ENCODE measurements at places on chromosomes 16 and 17.

- DNase-seq, result no peak
These were observed 28.5 kb downstream of the VAC14 start for GRCh38 chr16:70772493-70772892.

- DNase-seq, result no peak
These were observed 11.3 kb downstream of the TBX4 start for GRCh38 chr17:61463316-61464129.

GRCh38 chr17:38735161-38735997 is 5.2 kb downstream of the CISD3 start:
- peak; percentile 83 for DNase-seq

DNA sequence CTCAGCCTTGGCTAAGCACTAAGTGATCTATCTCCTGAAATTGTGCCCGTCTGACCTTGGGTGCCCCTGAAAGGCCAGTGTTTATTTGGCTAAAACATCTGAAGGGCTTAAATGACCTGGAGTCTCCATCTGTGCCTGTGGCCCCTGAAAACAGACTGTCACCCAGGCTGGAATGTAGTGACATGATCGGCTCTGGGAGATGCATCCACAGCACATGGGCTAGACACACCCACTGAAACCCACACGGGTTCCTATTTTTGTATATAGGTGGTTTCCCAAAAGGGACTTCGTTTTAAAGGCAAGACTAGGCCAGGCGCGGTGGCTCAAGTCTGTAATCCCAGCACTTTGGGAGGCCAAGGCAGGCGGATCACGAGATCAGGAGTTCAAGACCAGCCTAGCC is 13.5 kb downstream of the CEP295NL start:
- DNase-seq, result peak; percentile 51

DNA sequence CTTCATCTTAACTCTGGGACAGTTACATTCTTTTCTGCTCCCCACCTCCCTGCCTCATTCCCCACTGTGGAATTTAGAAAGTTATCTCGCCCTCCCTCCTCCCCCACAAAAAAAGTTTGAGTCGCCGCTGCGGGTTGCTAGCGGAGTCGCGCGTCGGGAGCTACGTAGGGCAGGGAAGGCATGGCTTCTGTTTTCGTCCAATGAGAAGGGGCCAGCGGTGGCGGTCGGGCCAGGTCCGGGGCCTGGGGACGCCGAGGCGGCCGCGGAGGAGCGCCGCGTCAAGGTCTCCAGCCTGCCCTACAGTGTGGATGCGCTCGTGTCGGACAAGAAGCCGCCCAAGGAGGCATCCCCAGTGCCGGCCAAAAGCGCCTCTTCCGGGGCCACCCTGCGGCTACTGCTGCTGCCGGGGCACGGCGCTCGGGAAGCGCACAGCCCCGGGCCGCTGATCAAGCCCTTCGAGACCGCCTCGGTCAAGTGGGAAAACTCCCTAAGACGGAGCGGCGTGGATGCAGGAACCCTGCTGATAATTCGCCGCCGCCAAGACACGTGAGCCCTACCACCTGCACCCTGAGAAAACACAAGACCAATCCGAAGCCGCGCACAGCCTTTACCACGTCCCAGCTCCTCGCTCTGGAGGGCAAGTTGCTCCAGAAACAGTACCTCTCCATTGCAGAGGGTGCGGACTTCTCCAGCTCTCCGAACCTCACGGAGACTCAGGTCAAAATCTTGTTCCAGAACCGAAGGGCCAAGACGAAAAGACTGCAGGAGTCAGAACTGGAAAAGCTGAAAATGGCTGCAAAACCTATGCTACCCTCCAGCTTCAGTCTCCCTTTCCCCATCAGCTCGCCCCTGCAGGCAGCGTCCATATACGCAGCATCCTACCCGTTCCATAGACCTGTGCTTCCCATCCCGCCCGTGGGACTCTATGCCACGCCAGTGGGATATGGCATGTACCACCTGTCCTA is 8.9 kb downstream of the OR4D1 start:
- DNase-seq, result no peak

GRCh38 chr17:64209356-64209941 is 53.6 kb downstream of the TEX2 start:
- no peak for DNase-seq

DNA sequence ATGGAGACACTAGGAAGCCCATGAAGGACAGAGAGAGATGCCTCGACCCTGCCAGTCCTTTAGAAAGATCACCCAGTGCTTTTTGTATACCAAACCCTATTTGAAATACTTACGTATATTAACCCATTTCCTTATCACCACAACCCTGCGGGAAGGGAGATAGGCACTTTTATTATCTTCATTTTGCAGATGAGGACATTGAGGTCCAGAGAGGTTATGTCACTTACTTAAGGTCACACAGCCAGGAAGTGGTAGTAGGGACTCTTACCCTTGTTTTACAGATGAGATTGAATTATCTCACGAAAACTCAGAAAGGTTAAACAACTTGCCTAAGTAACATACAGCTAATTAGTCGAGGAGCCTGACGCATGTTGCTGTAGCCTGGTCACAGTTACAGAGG is 38.2 kb downstream of the IL4R start:
- DNase-seq, result no peak

GRCh38 chr16:66830422-66831404 is at the start of gene NAE1:
Gene NAE1, minus strand, starts transcription at chr16:66830976. Its CDS starts 77 bp downstream, at chr16:66830899.
- peak; percentile 94 for DNase-seq

DNA sequence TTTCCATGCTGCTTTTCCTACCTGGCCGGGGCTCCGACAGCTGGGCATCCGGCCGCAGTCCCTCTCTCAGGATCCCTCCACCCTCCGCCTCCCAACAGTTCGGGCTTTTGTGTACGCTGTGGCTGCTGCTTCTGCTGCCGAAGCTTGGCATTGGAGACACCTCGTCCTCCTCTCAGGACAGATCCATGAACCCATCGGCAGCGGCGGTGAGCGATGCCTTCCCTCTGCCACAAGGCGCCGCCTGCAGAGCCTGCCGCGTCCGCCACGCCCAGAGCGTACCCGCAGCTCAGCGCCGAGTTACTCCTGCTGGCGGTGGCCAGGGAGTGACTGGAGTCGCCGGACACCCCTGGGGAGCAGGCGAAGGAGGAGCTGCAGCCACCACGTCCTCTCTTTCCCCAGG is 2032.8 kb downstream of the TP53TG3F start:
- no peak for DNase-seq

- no peak for DNase-seq
These were observed 38.0 kb downstream of the CUEDC1 start for GRCh38 chr17:57916925-57917858.

- DNase-seq, result no peak
These were observed 25.0 kb upstream of the C16orf78 start for GRCh38 chr16:49348408-49349176.

DNA sequence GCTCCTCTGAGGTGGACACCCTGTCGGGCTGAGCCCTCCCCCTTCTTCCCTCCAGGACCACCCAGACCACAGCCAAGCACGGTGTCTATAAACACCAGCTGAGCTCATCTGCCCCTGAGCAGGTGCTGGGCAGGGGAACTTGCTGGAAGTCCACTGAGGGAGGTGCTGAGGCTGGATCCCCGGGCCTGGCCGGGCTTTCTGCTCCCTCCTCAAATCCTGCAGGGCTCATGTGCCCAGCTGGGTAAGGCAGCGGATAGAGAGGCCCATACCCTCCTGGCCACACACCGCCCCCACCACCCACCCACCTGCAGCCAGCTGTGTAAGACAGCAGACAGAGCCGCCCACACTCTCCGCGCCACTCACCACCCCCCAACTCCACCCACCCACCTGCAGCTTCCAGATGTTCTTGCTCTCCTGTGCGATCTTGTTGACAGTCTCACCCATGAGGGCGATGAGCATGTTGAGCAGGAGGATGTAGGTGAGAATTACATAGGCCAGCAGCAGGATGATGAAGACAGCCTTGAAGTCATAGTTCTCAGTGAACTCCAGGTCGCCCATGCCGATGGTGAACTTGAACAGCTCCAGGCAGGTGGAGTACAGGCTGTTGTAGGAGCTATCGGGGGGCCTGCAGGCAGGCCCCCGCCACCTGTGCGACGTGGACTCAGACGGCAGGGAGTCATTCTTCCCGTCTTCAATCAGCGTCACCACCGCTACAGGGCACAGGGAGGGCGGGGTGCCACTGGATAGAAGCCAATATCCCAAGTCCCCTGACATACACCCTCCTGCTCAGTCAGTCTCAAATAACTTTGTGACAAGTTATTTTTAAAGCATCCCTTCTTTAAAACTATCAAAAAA is 15.9 kb upstream of the TRPV3 start:
- no peak for DNase-seq

DNA sequence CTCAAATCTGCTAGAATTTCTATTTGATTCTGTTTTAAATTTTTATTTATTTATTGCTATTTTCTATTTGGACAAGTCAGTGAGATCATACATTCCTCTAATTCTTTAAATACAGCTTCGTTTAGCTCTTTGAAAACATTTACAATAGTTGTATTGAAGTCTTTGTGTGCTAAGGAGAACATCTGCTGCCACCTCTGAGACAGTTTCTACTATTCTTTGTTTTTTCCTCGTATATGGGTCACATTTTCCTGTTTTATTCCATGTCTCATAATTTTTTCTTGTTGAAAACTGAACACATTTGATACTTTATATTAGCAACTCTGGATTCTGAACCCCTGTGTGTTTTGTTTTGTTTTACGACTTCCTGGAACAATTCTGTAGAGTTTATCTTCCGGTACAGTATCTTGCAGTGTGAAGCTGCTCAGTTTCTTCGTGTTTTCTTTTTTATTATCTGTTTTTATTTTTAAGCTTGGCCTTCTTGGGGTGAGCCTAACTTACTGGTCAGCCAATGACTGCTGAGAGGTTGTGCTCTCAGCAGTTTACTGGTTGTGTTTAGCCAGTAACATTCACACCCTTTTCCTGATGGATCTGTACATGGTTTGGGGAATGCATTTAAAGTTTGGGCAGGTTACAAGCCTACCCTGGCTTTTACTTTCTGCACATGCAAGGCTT is 99.0 kb downstream of the CA4 start:
- DNase-seq, result no peak

DNA sequence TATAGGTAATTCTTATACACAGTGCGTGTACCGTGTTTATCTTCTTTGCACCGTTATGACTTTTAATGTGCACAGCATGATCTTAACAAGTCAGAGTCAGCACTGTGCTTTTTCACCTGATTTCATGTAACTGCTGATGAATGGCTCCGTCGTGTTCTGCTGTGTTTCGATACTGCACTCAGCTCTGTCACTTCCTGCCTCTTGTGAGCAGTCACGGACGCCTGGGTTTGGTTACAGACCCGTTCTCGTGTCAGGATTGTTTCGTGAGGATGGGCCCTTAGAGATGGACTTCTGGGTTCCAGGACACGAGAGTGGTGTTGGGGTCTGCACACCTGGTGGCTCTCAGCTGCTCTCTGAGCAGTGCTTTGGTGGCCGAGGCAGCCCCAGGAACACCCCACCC is 24.6 kb downstream of the TBCD start:
- DNase-seq, result no peak

GRCh38 chr16:10610499-10611184 is 30.2 kb upstream of the EMP2 start:
- DNase-seq, result no peak

GRCh38 chr16:67713647-67714273 is 5.4 kb downstream of the GFOD2 start:
- DNase-seq, result no peak

- no peak for DNase-seq
These were observed 328.4 kb downstream of the MAF start for GRCh38 chr16:79272141-79272577.

DNA sequence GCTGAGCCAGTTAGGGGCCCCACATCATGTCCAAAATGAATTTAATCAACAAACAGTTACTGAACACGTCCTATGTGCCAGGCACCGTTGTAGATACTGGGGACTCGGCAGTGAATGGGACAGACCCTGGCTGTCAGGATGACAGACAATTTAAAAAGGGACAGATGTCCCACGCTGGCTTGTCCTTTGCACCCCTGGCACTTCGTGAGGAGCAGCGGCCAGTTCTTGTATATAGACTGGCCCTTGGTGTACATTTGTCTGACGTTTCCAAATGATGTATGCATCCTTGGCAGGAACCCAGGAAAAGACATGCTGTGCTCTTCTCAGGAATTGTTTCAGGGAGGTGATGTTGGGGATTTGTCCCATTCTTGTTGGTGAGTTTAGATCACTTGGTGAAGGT is 21.1 kb downstream of the IL4R start:
- no peak for DNase-seq

DNA sequence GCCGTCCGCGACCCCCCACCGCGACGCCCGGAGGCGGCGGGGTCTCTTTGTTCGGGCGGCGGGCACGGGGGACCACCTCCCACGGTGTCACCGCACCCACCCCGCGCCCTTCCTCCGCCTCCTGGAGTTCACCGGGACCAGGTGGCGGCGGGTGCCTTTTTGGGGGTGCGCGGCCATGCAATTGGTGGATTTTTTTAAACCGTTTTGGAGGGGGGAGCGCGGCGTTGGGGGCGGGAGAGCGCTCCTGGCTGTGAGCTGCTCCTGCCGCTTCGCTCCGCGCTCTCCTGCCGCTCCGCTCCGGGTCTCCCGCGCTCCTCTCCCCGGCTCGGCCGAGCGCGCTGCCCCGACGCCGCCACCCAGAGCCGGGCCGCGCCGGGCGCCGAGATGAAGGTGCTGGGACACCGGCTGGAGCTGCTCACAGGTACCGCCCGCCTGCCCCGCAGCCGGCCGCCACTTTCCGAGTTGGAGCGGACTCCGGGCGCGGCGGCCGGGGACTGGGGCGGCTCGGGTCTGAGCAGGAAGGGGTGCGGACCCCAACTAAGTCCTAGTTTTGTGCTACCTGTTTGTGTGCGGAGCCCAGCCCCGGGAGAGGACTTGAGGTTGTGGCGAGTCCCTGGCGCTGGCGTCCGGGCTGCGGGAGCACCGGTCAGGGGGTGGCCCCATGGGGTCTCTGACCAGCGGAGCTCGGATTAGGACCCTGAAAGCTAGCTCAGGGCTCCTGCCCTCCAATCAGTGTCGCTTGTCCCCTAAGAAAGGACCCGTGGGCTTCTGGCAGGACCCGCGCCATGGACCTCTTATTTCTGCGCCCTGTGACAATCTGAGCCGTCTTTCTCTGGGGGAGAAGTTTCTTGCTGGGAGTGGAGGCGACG is 35.7 kb upstream of the NDRG4 start:
- no peak for DNase-seq

GRCh38 chr17:43025290-43025657 is 243 bp downstream of the RND2 start:
- no peak for DNase-seq

Measured in Right ventricle myocardium inferior (tissue), 1 donor.